Retina (tissue), 1 donor: ENCODE measurements at places on chromosomes 13 and 19.

DNA sequence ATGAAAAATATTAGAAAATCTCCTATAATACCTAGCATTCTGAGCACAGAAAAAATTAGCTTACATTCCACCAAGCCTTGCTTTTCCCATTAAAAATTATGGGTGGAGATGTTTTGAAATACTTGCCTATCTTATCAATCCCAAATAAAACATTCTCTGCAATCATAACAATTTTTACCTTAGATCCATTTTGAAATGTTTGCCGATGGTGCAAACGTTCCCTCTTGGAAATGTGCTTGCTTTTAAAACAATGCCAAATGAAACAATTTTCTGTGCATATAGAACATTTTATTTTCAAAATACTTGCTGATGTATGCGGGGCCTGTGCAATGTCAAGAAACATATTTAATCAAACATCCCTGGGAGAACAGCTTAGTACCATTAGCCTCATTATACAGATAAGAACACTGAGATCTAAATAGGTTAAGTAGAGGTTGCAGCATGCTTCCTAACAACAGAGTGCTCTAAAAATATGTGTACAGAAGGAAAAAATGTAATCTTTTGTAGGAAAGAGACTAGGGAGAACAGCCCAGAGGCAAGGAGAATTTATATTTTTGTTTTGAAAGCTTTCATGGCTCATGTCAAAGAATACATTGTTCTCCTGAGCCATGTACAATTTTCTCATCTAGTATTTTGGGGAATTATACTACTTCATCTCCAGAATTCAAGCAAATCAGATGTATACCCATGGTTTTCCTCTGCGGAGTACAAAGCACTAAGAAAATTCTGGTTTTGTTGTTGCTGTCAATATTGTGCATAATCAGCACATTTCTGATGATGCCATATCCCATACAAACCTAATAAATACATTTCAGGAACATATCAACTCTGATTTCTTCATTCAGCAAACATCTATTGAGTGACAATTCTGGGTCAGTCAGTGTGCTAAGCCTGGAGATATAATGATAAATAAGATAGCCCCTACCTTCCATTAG is 25.9 kb upstream of the FNDC3A start:
- DNase-seq, result no peak

DNA sequence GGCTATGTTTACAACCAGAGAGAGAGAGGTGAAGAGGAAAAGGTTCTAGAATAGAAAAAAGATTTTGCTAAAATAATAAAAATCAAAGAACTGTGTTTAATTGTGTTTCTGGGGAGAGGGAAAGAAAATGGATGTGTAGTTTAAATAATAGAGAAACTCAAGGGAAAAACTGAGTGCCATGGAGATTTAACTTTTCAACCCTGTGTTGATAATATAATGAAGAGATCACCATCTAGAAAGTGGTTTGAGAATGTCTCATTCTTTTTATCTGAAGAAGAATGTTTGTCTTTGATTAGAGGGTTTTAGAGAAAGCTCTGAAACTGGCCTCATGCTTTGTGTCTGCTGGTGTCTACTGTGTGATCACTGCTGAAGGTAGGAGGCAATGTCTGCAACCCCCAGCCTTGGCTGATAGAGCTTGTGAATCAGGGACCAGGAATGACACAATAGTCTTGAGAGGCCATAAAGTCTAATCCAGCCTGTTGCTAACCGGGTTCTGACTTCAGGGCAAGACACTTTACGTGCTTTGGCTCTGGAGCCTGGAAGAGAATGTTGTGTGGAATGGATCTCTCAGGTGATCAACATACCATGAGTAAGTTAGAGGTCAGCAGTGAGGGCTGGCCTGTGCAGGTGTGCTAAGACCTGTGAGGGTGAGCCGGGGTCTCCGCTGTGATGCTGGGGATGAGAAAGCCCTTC is 5.4 kb downstream of the COL4A2 start:
- no peak for DNase-seq

- no peak for DNase-seq
These were observed 112.4 kb upstream of the VSTM2B start for GRCh38 chr19:29413435-29413834.

- DNase-seq, result no peak
These were observed 37.2 kb downstream of the TGDS start for GRCh38 chr13:94558716-94559115.

GRCh38 chr19:1514986-1515721 is 2.3 kb upstream of the ADAMTSL5 start:
- no peak for DNase-seq
